ENCODE measurements at places on chromosomes 11 and 22.

DNA sequence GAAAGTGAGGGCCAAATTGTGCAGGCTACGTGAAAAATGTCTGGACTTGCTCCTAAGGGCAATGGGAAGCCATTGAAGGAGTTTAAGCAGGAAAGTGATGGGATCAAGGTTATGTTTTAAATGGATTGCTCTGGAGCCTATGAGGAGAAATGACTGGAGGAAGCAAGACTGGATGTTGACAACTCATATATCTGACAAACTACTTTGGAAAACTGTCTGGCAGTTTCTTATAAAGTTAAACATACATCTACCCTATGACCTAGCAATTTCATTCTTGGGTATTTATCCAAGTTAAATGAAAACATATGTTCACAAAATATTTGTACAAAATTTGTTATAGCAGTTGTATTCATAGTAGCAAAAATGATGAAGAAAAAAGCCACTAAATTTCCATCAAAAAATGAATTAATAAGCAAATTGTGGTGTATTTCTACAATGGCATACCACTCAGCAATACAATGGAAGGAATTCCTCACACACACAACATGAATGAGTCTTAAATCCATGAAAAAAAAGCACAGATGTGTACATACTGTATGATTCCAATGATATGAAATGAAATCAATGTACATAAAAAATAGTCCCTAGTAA, 24.1 kb downstream of the FZD4 start:
- DNase-seq: no peak

GRCh38 chr11:12109591-12110196, 696 bp upstream of the MICAL2 start:
- DNase-seq: no peak

- DNase-seq: peak; percentile 50
These were observed 4.9 kb upstream of the CNTN5 start for GRCh38 chr11:99015634-99016454.

DNA sequence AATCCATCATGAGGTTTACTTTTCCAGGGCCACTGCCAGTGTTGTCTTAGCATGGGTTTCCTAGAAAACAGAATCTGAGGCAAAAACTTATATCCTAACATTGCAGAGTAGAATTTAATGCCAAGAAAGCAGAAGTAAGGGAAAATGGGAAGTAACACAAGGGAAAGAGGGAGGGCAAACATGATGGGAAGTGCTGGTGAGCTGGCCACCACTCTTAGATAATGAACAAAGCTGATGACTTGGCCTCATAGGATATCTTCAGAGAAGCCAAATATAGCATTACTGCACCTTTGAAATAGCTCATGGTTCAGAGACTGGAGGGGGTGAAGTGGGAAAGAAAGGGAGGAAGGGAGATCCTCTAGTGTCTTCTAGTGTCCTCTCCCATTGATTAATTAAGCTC, 24.8 kb upstream of the CALCB start:
- no peak for DNase-seq

- peak; percentile 20 for DNase-seq
These were observed 386.6 kb upstream of the NARS2 start for GRCh38 chr11:78961247-78961646.

GRCh38 chr11:1922481-1923081, 3.1 kb downstream of the TNNT3 start:
- no peak for DNase-seq

- no peak for DNase-seq
These were observed 76.3 kb upstream of the TCF20 start for GRCh38 chr22:42346722-42347121.

DNA sequence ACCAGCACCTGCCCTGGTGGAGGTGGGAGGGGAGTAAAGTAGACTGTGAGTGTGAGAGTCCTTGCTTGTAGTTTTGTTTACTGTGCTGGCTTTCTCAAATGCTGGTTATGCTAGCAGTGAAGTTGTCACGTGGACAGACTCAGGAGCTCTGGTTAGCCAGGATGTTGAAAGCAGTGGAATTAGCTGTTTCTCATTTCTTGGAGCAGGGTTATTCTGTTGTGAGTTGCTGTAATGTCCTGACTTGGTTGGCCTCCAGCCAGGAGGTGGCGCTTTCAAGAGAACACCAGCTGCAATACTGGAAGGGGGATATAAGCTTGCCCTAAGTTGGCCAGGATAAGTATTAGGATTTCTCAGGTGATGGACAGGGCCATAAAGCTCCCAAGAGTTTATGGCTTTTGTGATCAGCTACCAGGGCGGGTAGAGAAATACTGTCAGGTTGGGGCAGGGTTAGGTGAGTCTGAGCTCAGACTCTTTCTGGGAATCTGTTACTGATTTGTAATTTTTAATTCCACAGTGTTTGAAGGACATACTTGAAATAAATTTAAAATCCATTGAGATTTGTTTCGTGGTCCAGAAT, 13.7 kb downstream of the CYP2D6 start:
- no peak for DNase-seq
